ENCODE measurements at places on chromosomes 7 and 10. TPM values are rescaled to one million over a fixed set of nuclear protein-coding genes. Genes with fewer than 3 reads are reported as not detected.

The SYNPO2L gene
- 289 TPM for total RNA-seq

The ANKRD30A gene
- total RNA-seq = not detected

The CBX3 gene
- 62.3 TPM for total RNA-seq

The NAT16 gene
- not detected for total RNA-seq

The MLXIPL gene
- 22.9 TPM for total RNA-seq

The SVOPL gene
- not detected for total RNA-seq

The SPDYE16 gene
- total RNA-seq = 0.60 TPM

The PHYHIPL gene
- total RNA-seq = 0.32 TPM

The ZP3 gene
- total RNA-seq = 4.0 TPM

The ABCC2 gene
- total RNA-seq = 2.3 TPM

The CNOT4 gene
- 35.1 TPM for total RNA-seq

The SEC31B gene
- total RNA-seq = 5.8 TPM

The FKBP6 gene
- total RNA-seq = not detected

The PAX4 gene
- total RNA-seq = not detected

The AS3MT gene
- total RNA-seq = 3.0 TPM

The PRSS37 gene
- total RNA-seq = not detected

The CRHR2 gene
- total RNA-seq = 0.34 TPM

The BNIP3 gene
- total RNA-seq = 165 TPM

The UNCX gene
- total RNA-seq = not detected

The MYO1G gene
- total RNA-seq = 0.41 TPM

The ZFYVE27 gene
- 11.7 TPM for total RNA-seq

The ASIC3 gene
- total RNA-seq = 2.1 TPM

The ATOH7 gene
- total RNA-seq = not detected

The TSPAN12 gene
- total RNA-seq = 2.8 TPM

The EVX1 gene
- total RNA-seq = not detected

The ACSM6 gene
- total RNA-seq = not detected

The CALCR gene
- total RNA-seq = 0.91 TPM

The TACR2 gene
- 0.22 TPM for total RNA-seq

The SPDYE8 gene
- not detected for total RNA-seq

The NYAP1 gene
- total RNA-seq = 0.10 TPM

The NEUROG3 gene
- total RNA-seq = not detected

The IFIT1B gene
- not detected for total RNA-seq

The CUBN gene
- total RNA-seq = 1.1 TPM

The AGMO gene
- total RNA-seq = 0.26 TPM

The DNAH11 gene
- total RNA-seq = 0.28 TPM

The LRRC61 gene
- 0.88 TPM for total RNA-seq

The SLC39A12 gene
- not detected for total RNA-seq

The FLNC gene
- 4,656 TPM for total RNA-seq

The SUN3 gene
- total RNA-seq = not detected

The GCK gene
- total RNA-seq = not detected

All from psoas muscle (tissue), 8 donors.